Activated T-cell treated with anti-CD3 and anti-CD28 coated beads, Interleukin-2, amount 50 U/mL, for 72 hours (primary cell): ENCODE measurements at places on chromosomes 7 and 10.

DNA sequence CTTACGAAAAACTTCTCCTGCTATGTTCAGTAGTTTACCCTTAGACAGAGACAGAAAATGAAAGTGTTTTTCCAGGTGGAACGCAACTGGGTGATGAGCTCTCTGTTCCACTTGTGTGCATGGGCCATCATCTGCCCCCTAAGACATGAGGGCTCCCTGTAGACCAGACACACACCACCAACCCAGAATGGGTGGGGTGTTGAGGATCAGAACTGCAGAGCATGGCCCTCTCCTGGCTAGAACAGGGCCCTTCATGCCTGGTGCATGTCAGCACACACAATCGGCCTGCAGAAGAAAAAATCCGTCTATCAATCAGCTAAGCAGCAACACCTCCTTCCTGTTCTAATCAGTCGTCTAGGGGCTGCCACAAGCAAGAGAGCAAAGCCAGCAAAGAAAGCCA lies 186.2 kb upstream of the INHBA start:
- no peak for DNase-seq

DNA sequence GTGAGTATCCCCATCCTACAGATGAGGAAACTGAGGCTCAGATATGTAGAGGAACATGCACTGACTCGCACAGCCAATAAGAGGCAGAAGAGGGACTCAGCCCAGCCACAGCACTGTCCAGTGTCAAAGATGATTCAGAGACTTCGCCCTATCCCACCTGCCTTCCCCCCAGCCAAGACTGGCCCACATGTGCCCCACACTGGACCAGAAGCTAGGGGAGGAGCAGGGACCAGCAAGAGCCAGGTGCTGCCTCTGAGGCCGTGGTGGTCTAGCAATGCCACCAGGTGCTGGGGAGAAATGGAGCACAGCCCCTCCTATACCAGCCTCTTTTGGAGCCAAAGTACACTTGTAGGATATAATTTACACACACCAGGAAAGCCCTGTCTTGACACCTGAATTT lies 22.3 kb downstream of the GRID1 start:
- no peak for DNase-seq

DNA sequence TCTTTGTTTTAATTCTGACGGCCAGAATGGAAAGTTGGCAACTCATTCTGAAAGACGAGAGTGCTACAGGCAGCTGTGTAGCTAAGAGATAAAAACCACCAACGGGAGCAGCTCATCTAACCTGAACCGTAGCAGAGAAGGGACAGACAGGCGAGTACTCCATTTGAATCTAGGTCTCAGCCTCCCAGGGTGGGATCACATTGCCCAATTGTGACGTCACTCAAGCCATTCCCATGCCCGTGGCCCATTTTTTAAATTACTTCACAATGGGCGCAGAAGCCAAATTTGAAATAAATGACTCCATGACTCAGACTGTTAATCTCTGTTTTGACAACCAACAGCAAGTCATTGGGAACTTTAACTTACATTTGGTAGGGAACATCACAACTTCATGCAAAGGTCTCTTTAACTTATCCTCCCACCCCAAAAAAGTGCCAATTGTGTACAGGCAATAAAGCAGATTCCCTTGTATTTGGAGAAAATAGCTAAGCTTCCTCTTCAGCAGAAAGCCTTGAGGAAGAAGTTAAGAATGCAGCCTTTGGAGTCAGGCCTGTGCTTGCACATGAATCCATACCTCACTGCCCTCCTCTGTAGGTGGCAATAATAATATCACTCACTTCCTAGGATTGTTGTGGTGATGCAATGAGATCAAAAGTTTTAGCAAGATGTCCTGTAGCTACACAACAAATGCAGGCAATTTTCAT lies 93.2 kb upstream of the KIF5B start:
- peak; percentile 51 for DNase-seq

- no peak for DNase-seq
These were observed 808.7 kb upstream of the AUTS2 start for GRCh38 chr7:68789597-68789996.

GRCh38 chr7:147999962-148000361 lies 590.6 kb upstream of the C7orf33 start:
- DNase-seq = no peak

GRCh38 chr7:107948645-107949442 lies 54.1 kb downstream of the LAMB1 start:
- no peak for DNase-seq

GRCh38 chr7:80324032-80324431 lies 187.8 kb downstream of the GNAT3 start:
- no peak for DNase-seq

- DNase-seq = no peak
These were observed 24.8 kb upstream of the UNC5B start for GRCh38 chr10:71187600-71187999.
